ENCODE measurements at places on chromosomes 7 and 10.

DNA sequence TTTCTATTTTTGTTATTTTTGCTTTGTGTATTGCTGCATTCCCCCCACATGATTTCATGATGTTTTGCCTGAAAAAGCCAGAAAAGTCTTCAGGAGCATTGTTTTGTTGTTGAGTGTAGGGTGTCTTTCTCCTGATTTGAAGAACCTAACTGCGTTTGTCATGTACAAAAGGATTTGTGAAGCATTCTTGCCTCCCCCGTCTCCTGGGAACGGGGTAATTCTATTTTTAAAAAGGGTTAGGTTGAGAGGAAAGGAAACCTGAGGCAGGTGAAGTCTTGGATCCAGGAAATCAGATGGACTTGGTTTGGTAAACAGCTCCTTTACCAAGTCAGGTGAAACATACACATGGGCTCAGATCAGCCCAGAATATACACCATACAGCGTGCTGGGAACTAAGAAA is 26.0 kb upstream of the BTBD16 start:
- no peak for DNase-seq

- DNase-seq, result no peak
Observed at GRCh38 chr10:790821-791551, 101.5 kb upstream of the DIP2C start.

DNA sequence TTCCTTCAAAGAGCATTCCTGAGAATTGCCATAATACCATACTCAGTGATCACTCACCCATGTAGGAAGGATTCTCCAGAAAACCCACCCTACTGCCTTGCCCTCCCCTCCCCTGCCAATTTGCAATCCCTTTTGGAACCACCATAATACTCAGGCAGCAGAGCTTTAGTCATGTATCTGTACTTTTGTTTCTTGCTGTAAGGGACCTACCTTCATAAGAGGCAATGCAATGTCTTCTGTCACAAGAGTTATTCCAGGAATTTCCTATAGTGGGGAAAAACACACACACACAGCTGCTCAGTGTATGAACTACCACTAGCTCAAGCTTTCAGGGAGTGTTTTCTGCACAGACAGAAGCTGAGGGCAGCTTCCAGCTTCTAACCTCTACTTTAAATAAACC is 67.0 kb downstream of the GSAP start:
- DNase-seq, result no peak

DNA sequence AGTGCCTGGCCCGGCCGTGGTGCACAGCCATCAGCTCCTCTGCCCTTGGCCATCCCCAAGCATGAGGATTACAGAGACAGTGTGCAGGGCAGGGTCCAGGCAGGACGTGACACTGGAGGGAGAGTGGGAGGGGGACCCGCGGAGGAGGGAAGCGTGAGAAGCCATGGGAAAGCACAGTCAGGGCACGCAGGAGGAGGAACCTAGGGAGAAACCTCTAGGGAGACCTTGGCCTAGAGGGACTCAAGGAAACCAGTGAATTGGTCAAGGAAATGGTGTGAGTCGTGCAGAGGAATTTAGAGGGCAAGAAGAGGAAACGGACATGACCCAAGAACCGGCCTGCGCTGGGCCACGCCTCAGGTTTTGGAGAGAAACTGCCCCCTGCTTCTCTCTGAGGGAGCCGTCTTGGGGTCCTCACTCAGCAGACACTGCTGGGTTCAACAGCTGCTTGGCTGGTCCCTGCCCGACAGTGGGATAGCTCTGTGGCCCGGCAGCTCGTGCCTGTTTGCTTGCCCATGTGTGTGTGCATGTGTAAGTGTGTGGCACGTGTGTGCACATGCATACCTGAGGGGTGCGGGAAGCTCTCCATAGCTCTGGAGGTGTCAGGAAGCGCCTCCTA is 3.2 kb downstream of the OPN4 start:
- DNase-seq, result peak; percentile 50

- no peak for DNase-seq
Observed at GRCh38 chr10:53619671-53620070, 847.1 kb upstream of the MBL2 start.

DNA sequence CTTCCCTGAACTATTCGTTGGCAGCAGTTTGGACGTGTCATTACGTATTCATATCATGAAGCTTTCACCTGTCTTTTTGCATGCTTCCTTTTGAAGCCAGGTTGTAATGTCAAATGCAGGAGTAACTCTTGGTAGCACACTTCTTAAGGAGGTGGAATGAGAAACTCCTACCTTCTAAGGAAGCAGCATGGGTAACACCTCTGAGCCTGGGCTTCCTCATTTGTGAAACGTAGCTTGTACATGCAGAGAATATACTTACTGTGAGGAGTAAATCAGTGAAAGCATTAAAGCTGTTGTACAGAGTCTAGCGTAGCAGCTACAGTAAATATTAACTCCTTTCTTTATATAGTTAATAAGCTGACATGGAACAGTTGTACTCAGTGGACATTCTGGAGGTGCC is 21.1 kb downstream of the CUL1 start:
- DNase-seq, result no peak

DNA sequence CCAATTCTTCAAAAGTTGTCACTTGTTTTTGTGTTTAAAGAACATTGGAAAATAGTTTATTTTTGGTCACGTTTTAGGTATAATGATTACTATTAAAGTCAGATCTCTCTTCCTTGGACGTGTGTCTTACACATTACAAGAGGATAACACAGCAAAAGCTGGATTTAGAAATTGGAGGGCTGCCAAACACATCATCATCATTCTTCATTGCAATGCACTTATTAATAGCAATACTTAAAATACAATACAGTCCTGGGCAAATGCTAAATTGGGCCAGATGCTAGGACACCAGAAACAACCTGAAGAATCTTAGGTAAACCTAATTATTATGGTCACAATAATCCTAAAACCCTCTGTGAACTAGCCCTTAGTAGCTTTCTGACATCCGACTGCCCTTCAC is 303.6 kb downstream of the DGKB start:
- DNase-seq, result no peak

GRCh38 chr10:114631090-114631665 is 26.9 kb downstream of the ABLIM1 start:
- DNase-seq, result no peak

- no peak for DNase-seq
Observed at GRCh38 chr10:4176500-4177281, 391.7 kb upstream of the KLF6 start.

GRCh38 chr10:8378198-8378983 is 323.9 kb downstream of the GATA3 start:
- DNase-seq, result no peak

DNA sequence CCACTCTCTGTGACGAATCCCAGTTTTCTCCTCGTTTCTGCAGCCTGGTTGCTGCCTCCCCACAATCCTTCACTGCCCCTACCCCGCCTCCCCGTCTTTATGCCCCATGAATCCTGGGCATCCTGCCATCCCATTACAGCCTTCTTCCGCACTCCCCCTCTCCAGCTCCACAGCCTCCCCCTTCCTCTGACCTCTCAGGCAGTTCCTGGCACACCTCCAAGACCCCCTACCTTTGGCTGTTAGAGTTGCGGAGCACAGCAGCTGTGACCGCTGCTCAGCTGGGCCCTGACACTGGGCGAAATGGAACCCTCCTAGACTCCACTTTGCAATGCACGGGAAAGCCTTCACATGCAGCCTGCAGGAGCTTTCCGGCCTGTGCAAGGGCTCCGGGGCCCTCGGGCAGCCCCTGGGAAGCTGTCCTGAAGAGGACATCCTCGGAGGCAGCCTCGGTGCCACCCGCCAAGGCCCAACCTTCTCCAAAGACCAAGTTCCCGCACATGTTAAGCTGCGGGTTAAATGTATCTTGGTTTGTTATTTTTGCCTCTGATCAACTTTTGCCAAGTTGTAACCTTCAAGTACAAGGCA is 400.7 kb upstream of the MKI67 start:
- no peak for DNase-seq

GRCh38 chr10:79024296-79024695 is 44.5 kb upstream of the ZMIZ1 start:
- no peak for DNase-seq

DNA sequence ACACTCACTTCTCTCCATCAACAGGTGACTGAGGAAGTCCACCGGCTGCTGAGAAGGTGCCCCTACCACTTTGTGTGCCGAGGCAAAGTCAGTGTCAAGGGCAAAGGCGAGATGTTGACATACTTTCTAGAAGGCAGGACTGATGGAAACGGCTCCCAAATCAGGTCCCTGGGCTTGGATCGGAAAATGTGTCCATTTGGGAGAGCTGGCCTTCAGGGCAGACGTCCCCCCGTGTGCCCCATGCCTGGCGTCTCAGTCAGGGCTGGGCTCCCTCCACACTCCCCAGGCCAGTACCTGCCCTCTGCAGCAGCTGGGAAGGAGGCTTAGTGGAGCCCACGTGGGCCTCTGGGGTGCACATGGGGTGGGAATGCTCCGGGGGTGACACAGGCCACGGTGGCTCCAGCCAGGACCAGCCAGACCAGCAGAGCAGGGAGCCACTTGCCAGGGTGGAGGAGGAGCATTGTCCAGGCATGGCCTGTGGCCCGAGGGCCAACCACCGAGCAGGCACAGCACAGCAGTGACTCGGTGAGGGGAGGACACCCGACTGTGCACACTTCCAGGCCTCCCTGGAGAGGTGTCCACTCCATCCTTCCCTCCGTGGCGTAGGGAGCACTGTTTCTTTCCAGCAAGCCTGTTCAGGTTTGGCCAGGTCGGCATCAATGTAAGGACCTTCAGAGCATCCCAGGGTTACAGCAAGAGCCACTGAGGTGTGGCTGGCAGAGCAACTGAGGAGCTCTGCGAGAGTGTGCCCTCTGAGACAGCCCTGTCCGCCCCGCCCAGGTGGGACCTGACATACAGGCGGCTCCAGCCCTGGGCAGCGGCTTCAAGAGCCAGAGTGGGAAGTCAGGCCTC is 139.7 kb downstream of the ADCY1 start:
- DNase-seq, result no peak

DNA sequence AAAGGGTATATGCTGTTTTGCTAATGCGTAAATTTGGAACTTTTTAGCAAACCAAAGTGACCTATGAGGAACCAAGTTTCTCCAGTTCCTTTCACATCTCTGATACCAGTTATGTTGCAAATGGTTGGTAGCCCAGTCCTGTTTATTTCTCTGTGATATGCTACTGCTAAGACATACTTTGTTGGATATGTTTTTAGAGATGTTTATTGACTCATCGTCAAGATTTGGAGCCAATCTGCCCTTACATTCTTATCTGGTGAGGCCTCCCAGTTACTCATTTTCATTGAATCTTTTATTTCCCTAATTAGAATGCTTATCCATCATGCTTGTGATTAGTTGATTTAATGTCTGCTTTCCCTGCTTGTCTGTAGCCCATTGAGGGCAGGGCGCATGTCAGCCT is 58.9 kb downstream of the LRGUK start:
- DNase-seq, result peak; percentile 76

- DNase-seq, result no peak
Observed at GRCh38 chr7:133059263-133059662, 22.6 kb downstream of the CHCHD3 start.

DNA sequence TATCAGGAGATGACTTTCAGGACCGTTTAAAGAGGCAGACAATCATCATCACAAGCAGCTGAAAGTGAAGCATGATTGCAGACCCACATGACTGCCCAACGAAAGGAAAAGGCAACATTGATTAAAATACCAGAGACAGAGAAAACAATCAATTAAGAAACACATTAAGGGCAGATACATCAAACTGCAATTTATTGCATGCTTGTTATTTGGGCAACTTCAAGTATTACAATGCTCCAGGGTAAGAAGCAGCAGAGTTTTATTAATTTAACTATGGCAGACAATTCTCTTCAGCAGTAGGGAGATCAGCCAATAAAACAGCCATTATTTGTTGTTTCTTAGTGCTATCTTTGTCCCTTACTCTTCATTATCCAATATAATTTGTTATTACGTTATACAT is 367.7 kb upstream of the HPS1 start:
- DNase-seq, result no peak

DNA sequence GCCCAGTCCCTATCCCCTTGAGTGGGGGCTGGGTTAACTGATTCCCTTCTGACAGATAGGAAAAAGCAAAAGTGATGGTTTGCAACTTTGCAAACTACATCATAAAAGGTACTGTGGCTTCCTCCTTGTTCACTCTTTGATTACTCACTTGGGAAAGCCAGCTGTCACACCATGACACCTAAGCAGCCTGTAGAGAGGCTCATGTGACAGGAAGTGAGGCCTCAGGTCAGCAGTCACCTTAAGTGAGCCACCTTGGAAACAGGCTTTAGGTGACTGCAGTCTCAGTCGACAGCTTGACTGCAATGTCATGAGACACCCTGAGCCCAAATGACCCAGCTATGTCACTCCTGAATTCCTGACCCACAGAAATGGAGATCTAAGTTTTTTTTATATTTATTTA is 4.3 kb upstream of the CHCHD2 start:
- no peak for DNase-seq

DNA sequence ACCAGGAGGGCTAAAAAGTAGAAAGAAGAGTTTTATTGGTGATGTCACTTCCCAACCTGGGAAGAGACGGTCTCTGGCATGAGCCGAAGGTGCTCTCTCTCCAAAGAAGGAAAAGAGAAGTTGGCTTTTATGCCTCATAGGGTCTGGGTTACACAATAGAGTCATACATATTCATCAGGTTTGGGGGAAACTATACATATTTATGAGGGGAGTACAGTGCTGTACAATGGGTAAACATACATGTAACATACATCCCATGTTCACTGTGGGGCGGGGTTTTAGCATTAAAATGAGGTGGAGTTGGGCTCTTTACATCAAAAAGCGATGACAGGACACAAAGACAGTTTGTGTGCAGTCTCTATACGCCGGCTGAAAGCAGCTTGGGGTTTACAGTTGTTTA is 701.7 kb downstream of the TYW1 start:
- DNase-seq, result no peak

- DNase-seq, result no peak
Observed at GRCh38 chr10:43322331-43322730, 49.1 kb upstream of the FXYD4 start.

GRCh38 chr10:60031664-60032063 is 125.3 kb upstream of the CCDC6 start:
- DNase-seq, result no peak

DNA sequence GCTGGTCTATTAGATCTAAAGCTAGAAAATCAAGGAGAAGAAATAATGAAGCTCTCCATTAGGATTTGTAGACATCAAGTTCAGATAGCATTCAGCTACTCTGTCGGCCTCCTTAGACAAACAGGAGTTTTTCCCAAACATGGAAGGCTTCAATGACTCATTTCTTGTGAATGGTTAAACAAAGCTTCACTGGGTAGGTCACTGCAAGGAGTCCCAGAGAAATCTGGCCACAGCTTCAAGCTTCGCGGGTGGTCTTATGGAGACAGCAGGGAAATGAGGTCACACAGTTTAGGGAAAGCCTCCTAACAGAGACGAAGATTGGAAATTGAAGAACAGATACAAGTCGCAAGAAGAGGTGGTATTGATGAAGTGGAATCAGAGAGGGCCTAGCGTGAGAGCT is 22.6 kb upstream of the LRRC72 start:
- DNase-seq, result peak; percentile 30
